Renal pelvis (tissue), 12 donors: ENCODE measurements at places on chromosomes 5 and 9. TPM values are rescaled to one million over a fixed set of nuclear protein-coding genes. Genes with fewer than 3 reads are reported as not detected.

GRCh38 chr9:119255116-119255515, 114.1 kb downstream of the BRINP1 start:
- no peak for DNase-seq

AQP3 gene
- 44.1 TPM for polyA plus RNA-seq

DNA sequence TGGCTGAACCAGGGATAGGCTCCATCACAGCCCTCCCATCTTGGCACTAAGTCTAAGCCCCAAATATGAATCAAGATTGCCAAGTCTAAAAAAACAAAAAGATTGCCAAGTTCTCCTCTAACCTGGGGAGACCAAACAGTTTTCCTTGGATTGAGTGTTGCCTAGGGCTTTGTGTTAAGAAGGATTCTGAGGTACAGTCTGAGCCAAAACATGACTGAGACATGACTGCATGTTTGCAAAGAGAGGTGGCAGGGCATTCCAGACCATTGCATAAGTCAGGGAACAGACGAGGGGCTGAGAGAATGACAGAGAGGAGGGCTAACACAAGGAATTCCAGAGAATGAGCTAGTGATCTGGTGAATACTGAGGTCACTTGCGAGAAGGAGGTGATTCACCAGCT, 11.4 kb downstream of the LAMC3 start:
- DNase-seq = no peak

JAKMIP2 gene
- 4.5 TPM for polyA plus RNA-seq

GRCh38 chr9:33139421-33140228, 27.5 kb downstream of the B4GALT1 start:
- no peak for DNase-seq

- peak; percentile 81 for DNase-seq
These were observed at the start of gene LURAP1L for GRCh38 chr9:12774861-12775678. LURAP1L (plus strand) TSS chr9:12775020; CDS start chr9:12775716, 696 bp downstream.

- no peak for DNase-seq
These were observed 27.4 kb downstream of the RCL1 start for GRCh38 chr9:4820168-4820567.

GRCh38 chr9:4690144-4690543, 10.8 kb downstream of the CDC37L1 start:
- DNase-seq = no peak

DNA sequence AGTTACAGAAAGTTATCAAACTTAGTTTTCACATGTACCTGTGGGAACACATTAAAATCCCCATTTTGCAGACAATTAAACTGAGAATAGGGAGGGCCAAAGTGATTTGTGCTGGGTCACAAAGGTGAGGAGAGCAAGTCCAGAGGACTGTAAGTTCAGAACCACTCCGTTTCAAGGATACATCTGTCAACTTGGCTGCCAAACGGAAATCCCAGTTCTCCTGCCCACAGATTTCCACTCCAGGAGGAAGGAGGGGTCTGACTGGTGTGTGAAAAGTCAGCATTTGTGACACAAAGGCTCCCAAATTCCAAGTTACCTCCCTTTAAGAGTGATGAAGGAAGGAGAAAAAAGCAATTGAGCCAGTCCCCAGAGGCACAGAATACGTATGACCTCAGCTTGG, 42.3 kb downstream of the PRELID2 start:
- no peak for DNase-seq

GRCh38 chr5:181207214-181207959, 2.4 kb upstream of the TRIM7 start:
- DNase-seq = no peak

PCDHB7 gene
- polyA plus RNA-seq = 4.2 TPM
